SHP77 (cell line): ENCODE measurements at places on chromosomes 2 and 18.
A peak's percentile ranks its signal among the peaks of the same experiment; 100 is the strongest.

DNA sequence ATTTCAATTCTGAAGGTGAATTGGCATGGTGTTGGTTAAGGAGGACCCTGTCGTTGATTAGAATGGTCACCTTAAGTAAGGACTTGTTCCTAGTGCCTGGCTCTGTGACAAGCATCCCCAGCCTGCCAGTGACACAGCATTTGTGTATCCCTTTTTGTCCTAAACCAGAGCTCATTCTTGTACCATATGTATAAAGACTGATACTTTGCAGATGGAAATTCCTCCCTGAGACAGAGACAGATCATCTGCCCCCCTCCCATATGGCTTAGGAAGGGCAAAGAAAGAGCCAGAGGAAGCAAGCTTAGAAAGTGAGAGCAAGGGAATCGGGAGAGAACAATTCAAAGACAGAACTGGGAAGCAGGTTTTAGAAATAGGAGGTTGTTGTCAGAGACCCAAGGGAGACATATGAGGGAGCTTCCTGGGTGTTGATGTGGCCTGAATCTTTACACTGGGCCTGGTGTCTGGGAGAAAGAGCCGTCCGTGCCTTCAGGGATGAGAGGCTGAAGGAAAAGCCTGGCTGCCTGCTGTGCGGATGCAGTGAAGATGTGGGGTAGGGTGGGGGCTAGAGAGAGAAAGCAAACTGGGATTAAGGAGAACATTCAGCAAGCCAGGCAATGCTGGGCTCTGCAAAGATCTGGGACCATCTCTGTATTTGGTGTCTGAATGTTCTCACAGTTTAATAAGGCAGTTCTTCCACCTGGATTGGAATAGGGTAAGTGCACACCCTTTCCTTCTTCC, 13.2 kb upstream of the CHRNA1 start:
- no peak for DNase-seq

DNA sequence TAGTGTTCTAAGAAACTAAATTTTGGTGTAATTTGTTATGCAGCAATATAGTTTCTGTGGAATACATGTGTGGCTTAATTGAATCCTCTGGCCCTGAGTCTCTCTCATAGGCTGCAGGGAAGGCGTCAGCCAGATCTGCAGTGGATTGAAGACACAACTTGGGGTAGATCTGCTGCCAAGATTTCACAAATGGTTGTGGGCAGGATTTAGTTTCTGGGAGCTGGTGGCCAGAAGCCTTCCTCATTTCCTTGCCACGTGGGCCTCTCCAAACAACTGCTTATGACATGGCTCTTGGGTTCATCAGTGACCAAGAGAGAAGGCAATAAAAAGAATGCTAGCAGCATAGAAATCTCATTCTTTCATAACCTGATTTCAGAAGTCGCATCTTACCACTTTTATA, 28.2 kb downstream of the CCDC102B start:
- DNase-seq = no peak

DNA sequence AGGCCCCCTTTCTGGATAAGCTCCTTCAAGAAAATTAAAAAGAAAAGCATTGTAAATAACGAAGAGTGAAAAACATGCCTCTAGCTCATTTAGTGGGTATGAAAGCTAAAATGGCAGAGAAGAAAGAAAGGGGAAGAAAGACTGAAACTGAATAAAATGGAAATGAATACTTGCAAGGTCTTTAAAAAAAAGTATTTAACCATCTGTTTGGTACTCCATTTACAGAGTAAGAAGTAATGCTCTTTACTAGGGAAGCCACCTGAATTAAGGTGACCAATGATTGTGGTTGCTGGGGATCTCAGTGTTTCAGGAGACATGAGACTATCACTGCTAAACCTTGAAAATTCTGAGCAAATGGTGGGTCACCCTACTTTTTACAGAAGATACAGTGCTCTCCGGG, 17.7 kb upstream of the ARL5A start:
- DNase-seq = no peak

GRCh38 chr2:240344904-240345303, 90.6 kb upstream of the GPC1 start:
- no peak for DNase-seq

- peak; percentile 72 for DNase-seq
These were observed 122.8 kb downstream of the LYPD1 start for GRCh38 chr2:132547090-132547687.

DNA sequence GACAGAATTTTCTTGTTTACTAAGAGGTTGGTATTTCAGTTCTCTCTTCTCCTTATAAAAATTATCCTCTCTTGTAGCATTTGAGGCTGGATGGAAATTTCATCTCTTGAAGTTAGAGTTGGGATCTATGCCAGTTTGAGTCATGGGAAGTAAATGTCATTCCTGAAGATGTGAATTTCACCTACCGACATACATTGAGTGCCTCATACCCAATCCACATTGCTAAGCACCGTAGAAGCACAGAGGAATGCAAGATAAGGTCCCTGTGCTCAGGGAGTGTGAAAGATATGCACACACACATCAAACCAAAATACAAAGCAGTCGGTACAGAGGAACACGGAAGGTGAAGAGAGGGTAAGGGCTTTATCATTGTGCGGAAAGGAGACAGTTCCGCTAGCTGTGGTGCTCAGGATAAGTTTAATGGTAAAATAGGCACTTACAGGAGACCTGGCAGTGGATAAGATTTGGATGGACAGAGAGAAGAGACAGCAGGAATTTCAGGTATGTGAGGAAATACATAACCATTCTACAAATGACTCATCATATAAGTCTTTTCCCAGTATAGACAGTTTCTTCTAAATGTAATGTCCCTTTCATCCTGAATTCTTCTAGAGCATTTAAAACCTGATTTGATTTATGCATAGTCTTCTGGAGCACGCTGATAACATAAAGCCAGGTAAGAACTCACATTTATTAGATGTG, 205.3 kb upstream of the ST6GAL2 start:
- DNase-seq = no peak

DNA sequence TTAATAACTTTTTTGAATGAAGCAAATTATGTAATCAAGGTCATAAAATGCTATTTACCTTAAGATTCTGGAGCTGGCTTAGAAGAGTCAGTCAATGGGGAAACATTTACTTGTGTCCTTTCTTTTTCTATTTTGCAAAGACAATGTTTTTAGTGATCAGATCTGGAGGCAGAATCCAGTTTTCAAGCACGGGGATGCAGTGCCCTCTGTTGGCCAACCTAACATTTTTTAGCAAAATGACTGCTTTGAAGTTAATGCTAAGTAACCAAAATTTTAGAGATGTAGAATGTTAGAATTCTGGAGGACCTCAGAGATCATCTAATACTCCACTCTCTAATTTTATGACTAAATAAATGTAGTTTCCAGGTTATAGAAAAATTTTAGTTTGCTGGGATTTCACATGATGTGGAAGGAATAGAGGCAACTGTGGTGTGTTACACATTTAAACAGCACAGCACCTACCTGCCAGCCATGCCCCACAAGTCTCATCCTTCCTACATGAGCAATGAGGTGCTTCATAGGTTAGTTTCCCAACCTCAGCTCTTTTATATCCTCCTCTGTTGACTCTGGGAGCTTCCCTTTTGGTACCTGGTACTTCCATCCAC, 23.6 kb upstream of the SLC9A4 start:
- DNase-seq = no peak

DNA sequence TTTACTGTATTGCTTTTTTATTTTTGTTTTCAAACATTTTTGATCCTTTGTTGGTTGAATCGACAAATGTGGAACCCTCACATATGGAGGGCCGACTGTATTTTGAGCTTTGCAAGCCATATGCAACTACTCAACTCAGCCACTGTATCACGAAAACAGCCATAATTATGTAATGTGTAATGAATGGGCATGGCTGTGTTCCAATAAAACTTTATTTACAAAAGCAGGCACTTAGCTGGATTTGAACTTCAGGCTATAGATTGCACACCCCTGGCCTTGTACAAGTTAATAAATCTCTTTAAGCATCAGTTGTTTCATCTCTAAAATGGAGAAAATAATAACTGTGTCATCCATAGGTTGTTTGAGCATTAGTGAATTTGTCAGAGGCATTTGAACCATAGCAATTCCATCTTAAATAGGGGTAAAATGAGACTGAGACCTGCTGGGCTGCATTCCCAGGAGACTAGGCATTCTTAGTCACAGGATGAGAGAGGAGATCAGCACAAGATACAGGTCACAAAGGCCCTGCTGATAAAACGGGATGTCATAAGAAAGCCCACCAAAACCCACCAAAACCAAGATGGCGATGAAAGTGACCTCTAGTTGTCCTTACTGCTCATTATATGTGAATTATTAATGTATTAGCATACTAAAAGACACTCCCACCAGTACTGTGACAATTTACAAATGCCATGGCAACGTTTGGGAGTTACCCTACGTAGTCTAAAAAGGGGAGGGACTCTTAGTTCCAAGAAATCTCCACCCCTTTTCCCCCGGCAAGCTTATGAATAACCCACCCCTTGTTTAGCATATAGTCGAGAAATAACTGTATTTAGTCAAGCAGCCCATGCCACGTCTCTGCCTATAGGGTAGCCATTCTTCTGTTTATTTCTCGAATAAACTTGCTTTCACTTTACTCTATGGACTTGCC, 13.7 kb upstream of the LTBP1 start:
- no peak for DNase-seq

DNA sequence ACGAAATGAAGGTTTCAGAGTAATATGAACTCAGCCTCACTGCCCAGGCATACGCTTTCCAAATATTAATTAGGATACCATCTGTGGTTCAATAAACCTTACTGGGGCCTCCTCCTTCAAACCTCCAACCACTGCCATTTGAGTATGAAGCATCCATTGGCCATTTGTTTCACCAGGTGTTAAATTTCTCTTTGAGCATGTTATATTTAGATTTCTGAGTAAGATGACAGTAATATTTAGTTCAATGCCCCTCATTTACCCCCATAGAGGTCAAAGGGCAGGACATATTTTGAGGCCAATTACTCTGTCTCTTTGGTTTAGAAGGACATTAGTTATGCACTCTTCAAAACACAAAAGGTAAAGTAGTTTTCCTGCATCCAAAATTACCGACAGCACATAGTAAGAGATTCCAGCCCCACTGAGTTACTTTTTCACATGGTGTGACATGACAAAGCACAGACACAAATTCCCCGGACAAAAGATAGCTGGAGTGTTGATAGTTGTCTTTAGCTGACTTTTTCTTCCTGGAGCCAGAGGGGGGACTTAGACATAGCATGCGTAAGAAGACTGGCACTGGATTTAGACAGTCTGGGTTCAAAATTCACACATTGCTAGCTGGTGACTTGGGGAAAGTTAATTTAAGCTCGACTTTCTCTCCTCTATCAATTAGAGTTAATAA, 33.1 kb upstream of the LNPK start:
- DNase-seq = no peak

GRCh38 chr2:119689218-119689617, 10.2 kb downstream of the TMEM177 start:
- DNase-seq = no peak

GRCh38 chr18:24658302-24658701, 197.9 kb downstream of the HRH4 start:
- DNase-seq = no peak

GRCh38 chr18:23635283-23636070, 27.2 kb downstream of the ANKRD29 start:
- DNase-seq = no peak

DNA sequence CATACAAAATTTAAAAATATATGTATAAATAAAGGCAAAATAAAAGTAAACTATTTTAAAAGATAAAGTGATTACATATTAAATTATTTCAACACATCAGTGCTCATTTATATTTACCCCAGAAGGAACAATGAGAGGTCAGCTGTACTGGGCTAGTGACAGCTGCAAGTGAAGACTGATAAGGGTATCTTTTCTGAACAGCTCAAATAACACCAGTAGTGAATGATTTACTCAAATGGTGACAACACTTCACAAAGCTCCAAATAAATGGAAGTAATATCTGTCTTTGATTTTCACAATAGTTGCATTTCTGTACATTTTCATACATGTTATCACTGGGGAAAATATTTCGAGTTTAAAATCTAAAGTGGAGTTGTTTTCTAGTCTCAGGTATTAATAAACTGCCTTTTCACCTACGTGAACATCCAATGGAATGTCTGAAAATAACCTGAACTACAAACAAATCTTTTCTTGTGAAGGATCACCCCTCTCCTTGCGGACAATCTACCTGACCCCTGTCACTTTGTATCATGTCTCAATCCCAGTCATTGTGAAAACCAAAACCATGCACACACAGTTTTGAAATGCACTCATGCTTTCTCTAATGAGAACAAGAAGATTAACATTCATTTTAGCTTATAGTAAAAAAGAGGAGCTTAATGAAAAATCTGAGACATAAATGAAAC, 1928.8 kb upstream of the CELF4 start:
- DNase-seq = no peak

GRCh38 chr2:223247136-223247535, 195.1 kb downstream of the KCNE4 start:
- DNase-seq = peak; percentile 17

DNA sequence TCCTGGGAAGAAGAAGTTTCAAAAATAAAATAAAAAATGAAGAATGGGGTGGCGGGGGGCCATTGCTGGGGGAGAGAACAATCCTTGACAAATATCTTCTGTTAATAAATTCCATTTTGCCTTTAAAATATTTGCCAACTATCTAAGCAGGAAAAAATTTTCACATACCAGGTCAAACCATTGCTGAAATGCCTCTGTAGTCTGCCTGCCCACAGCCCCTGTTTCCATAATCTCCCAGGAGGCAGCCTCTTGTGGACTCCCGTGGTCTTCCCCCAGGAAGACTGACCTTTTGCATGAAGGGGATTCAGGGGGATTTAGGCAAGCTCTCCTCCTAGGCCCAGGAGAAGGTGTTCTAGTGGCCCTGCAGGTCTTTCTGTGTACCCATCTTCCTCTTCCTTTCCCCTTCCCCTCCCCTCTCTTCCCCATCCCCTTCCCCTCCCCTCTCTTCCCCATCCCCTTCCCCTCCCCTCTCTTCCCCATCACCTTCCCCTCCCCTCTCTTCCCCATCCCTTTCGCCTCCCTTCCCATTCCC, 61.0 kb downstream of the RPL37A start:
- no peak for DNase-seq

DNA sequence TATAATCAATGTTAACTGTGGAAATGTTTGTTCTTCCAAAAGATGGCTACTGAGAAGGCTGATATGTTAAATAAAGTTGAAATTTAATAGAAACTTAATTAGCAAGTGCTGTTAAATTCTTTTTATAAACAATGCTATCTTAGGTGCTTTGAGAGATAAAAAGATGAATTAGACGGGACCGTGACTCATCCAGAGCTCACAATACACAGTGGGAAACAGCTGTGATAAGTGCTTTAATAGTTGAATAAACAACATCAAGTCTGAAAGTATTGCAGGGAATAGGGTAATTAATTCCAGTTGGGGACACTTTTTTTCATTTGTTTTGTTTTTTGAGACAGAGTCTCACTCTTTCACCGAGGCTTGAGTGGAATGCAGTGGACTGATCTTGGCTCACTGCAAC, 85.5 kb upstream of the DTNA start:
- no peak for DNase-seq

GRCh38 chr2:37892436-37893114, 32.5 kb upstream of the RMDN2 start:
- DNase-seq = no peak

DNA sequence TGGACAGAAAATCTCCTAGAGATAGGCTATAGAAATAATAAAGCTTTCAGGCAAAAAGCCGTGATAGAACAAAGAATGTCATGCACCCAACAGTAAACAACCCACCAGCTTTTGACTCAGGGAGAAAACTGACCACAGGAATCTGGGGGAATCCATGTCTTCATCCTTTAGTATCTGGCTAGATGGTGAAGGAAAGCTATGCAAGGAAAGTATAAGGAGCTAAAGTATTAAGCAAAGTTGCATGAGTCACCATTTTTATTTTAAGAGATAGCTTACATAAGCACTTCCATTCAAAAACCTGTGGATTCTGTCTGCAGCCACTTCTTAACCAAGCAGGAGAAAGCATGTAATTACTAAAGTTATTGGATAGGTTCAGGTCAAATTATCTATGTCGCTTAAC, 363.8 kb downstream of the LRP1B start:
- no peak for DNase-seq

GRCh38 chr2:152701198-152701597, 16.1 kb downstream of the PRPF40A start:
- no peak for DNase-seq
